Stimulated activated CD8-positive, alpha-beta memory T cell treated with anti-CD3 and anti-CD28 coated beads, Interleukin-4, amount 100 ng/mL, for 1 hour (primary cell): ENCODE measurements at places on chromosomes 5 and 9.

DNA sequence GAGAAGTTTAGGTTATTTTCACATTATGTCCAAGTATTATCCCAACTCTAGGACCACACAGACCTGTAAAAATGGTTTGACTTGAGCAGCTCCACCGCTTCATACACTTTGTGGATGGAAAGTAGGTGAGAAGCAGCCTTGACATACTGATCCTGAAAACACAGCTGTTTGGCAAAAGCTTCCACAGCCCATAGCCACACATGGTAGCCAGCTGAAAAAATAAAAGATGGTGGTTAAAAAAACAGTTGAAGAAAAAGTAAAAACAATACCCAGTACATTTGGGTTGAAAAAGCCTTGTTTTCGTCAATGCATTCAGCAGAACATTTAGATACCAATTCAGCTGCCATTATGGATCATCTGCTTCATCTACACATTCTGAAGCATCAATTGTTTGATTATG is 36.7 kb downstream of the GEMIN5 start:
- no peak for DNase-seq

- DNase-seq: no peak
These were observed 145.1 kb downstream of the IRX1 start for GRCh38 chr5:3740546-3741373.

- no peak for DNase-seq
These were observed 4.3 kb downstream of the RIC1 start for GRCh38 chr9:5633243-5633642.

DNA sequence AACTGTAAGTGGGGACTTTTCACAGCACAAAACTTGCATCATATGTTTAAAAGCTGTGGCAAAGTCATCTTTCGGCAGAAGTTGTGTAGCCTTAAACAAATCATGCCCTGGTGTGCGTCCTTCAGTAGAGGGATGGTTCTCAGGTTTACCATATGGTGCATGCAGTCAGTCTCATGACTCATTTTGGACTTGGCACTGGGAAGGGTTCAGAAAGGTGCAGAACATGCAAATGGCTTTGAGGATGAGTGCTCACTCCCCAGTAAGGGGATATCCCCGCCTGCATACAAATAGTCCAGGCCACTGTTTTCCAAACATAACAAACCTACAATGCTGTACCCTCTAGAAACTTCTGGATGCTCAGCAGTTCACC is 260.3 kb downstream of the NDUFS4 start:
- DNase-seq: no peak

- no peak for DNase-seq
These were observed 57.0 kb downstream of the IQGAP2 start for GRCh38 chr5:76460104-76460503.
